GM23248 (cell line): ENCODE measurements at places on chromosomes 12 and 14. TPM values are rescaled to one million over a fixed set of nuclear protein-coding genes. Genes with fewer than 3 reads are reported as not detected.

- no peak for DNase-seq
- no peak overlapping the region for H3K4me3 ChIP-seq
- H3K27me3 ChIP-seq = no peaks in the 10 kb centered on the region; the same call in 1 of the 2 replicates
- H3K27ac ChIP-seq = no peak overlapping the region
- H3K36me3 ChIP-seq = no peaks in the 10 kb centered on the region
These were observed 24.7 kb upstream of the PWP1 start for GRCh38 chr12:107660861-107661415.

DNA sequence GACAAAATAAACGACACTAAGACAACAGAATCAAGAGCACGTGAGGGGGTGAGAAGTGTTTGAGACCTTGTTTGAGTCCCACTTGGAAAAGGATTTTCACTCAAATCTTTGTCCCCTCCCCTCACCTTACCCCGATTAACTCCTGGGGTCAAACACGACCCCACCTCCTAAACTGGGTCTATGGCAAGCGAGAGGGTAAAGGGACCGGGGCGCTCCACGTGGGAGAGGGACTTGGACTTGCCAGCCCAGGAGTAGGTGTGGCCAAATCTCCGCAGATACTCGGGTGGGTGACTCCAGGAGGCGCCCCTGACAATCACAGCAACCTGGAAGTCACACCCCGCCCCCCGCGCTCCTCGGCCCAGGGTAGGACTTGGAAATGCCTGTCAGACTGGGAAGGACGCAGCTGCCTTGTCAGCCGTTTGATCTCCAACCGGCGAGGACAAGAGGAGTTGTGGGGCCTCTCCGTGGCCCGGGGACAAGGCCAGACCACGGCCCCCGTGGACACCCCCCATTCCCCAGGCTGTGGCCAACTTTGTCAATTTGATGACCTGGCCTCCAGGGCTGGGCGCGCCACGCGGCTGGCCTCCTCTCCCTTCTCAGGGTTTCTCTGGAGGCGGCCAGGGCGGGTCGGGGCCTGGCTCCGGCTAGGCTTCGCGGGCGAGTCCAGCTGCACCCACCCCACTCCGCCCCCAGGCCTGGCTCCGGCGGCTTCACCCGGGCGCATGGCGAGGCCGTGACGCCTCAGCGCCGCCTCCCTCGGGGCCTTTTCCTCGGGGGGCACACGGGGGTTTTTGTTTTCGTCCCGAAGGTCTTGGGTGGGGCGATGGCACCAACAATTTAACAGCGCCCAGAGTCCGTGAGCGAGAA, 1.1 kb upstream of the BCL11B start:
- peak overlapping the region; percentile 55 for H3K4me3 ChIP-seq
- peaks cover 13% of the 10 kb centered on the region; the same call in 1 of the 2 replicates for H3K4me1 ChIP-seq
- no peak overlapping the region for H3K27ac ChIP-seq

- H3K4me1 ChIP-seq = no peaks in the 10 kb centered on the region
- H3K4me3 ChIP-seq = no peak overlapping the region
- no peak overlapping the region for H3K27ac ChIP-seq
These were observed 59.4 kb downstream of the BLTP3B start for GRCh38 chr12:100083308-100083707.

GRCh38 chr12:100193085-100193484, 7.5 kb upstream of the ACTR6 start:
- no peaks in the 10 kb centered on the region for H3K36me3 ChIP-seq
- no peaks in the 10 kb centered on the region for H3K4me1 ChIP-seq
- no peaks in the 10 kb centered on the region for H3K27me3 ChIP-seq
- no peak overlapping the region for H3K27ac ChIP-seq
- H3K4me3 ChIP-seq = no peak overlapping the region

DNA sequence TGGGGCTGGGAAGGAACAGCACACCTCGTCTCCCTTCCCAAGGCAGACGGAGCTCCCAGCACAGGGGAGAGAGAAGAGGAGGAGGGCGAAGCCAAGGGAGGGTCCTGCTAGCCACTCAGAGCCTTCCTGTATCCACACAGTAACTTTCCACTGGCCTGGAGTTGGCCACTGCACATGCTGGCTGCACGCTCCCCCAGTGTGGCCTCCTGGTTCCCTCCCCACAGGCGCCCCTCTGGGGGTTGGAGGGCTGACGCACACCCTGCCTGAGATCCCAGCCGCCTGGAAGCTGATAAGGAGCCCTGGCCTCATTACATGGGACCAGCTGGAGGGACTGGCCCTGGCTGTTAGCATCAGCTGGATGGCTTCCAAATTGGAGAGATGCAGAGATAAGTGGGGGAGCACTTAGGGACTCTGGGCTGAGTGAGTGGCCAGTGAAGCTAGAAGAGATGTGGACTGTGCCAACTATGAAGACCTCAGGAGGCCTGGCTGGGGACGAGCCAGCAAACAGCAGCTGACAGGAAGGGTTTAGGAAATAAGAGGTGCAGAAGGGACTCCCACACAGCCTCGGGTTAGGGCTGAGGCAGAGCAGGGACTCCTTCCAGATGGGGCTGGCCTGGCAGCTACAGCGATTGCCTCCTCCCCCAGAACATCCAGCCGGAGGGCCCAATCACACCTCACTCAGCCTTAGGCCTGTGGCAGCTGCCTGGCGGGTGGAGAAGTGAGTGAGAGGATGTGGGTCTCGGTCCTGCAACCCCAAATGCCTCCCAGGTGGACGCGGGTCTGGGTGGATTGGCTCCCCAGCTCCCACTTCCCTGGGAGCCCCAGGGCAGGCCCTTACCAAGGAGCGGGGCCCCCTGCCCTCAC, 26.3 kb upstream of the BCDIN3D start:
- H3K4me3 ChIP-seq = no peak overlapping the region
- H3K4me1 ChIP-seq = peaks cover 7% of the 10 kb centered on the region; the same call in 1 of the 2 replicates
- no peaks in the 10 kb centered on the region for H3K36me3 ChIP-seq

GRCh38 chr12:24088751-24089509, 139.5 kb upstream of the SOX5 start:
- no peak for DNase-seq
- no peak overlapping the region for H3K4me3 ChIP-seq
- H3K27me3 ChIP-seq = no peaks in the 10 kb centered on the region
- no peaks in the 10 kb centered on the region for H3K36me3 ChIP-seq
- H3K4me1 ChIP-seq = no peaks in the 10 kb centered on the region

GRCh38 chr12:127809275-127809674, 457.7 kb upstream of the TMEM132C start:
- H3K27ac ChIP-seq = peak overlapping the region; percentile 97
- 0 out of 2 replicates have a peak overlapping the region, but pooled peaks have one; percentile 11 for H3K4me3 ChIP-seq
- H3K27me3 ChIP-seq = no peaks in the 10 kb centered on the region
- H3K36me3 ChIP-seq = no peaks in the 10 kb centered on the region

DNA sequence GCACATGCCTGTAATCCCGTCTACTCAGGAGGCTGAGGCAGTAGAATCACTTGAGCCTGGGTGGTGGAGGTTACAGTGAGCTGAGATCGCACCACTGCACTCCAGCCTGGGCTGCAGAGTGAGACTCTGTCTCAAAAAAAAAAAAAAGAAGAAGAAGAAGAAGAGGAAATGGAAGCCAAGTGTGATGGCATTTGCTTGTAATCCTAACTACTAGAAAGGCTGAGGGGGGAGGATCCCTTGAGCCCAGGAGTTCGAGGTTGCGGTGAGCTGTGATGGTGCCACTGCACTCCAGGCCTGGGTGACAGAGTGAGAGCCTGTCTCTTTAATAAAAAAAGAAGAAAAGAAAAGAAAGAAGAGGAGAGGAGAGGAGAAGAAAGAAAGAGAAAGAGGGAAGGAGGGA, 52.1 kb downstream of the LGMN start:
- no peak overlapping the region for H3K27ac ChIP-seq
- H3K4me1 ChIP-seq = peaks cover 5% of the 10 kb centered on the region
- H3K4me3 ChIP-seq = no peak overlapping the region
- DNase-seq = no peak

- H3K27ac ChIP-seq = peak overlapping the region; percentile 8; the same call in 1 of the 2 replicates
- peaks cover 13% of the 10 kb centered on the region for H3K4me1 ChIP-seq
- H3K4me3 ChIP-seq = no peak overlapping the region
- peak; percentile 87 for DNase-seq
These were observed 20.6 kb upstream of the ITGA5 start for GRCh38 chr12:54439521-54440255.

GRCh38 chr14:52044791-52045522, 23.9 kb downstream of the NID2 start:
- H3K27me3 ChIP-seq = no peaks in the 10 kb centered on the region
- peak overlapping the region; percentile 84 for H3K27ac ChIP-seq
- peak overlapping the region; percentile 20; the same call in 1 of the 2 replicates for H3K4me3 ChIP-seq
- H3K4me1 ChIP-seq = peaks cover 32% of the 10 kb centered on the region
- peaks cover 3% of the 10 kb centered on the region; the same call in 1 of the 2 replicates for H3K36me3 ChIP-seq

DNA sequence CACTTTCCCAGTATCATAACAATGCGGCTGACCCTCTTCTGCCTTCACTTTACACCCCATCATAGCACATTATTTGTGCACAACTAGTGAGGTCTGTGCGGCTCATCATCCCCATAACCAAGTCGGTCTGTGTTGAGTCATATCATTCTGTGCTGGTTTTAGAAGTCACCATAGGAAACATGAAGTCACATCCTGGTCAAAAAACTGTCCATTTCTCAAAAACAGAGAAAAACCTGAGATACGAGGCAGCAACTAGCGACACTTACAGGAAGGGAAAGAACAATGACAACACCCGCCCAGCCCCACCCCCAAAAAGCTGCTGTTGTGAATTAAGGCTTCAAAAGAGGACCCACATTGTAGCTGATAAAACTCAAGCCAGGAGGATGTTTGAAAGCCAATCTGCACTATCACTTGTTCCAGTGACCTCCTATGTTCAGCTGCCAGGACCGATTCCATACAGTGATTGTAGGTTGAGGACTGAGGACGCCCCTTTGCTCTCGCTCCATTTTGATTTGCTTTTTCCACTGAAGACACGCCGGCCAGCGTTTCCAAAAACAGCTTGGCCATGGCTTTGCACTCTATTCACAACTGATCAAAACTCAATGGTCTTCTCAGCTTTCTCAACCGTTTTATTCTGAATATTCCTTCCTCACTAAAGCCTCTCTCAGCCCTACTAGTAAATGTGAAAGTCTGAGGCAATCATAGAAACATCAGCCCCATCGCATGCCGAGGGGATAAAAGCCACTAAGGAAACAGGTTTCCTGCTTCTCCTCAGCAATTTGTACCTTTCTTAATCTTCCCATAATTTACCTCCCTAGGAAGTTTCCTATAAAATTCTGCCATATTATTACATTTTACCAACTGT, 87.5 kb downstream of the DUSP16 start:
- no peak overlapping the region for H3K4me3 ChIP-seq
- DNase-seq = peak; percentile 14
- no peaks in the 10 kb centered on the region for H3K4me1 ChIP-seq
- no peaks in the 10 kb centered on the region for H3K27me3 ChIP-seq
- H3K27ac ChIP-seq = no peak overlapping the region

DNA sequence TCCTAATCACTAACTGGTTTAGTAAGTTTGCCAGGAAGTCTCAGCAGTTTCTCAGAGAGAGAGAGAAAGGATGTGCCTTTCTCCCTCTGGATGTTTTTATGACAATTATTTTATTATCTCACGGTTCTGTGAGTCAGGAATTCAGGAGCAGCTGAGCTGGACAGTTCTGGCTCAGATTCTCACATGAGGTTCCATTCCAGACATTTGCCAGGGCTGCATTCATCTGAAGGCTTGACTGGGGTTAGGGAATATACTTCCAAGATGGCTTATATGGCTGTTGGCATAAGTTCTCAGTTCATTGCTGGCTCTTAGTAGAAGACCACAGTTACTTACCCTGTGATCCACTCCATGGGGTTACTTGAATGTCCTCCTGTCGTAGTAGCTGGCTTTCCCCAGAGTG, 101.2 kb upstream of the ATF7IP start:
- H3K4me3 ChIP-seq = no peak overlapping the region
- no peak overlapping the region for H3K27ac ChIP-seq
- no peaks in the 10 kb centered on the region for H3K27me3 ChIP-seq
- DNase-seq = peak; percentile 36
- no peaks in the 10 kb centered on the region for H3K36me3 ChIP-seq

BICDL1 gene
- polyA plus RNA-seq = not detected in 2 replicates

NUAK1 gene
- 11.1 and 13.4 TPM in 2 replicates for polyA plus RNA-seq

COCH gene
- 0.09 TPM in 1 of 2 replicates, not detected in the other for polyA plus RNA-seq

ERP27 gene
- polyA plus RNA-seq = not detected in 2 replicates

SMOC1 gene
- 0.70 and 1.3 TPM in 2 replicates for polyA plus RNA-seq

KCNK13 gene
- not detected in 2 replicates for polyA plus RNA-seq

BCL2L2 gene
- 6.4 and 8.1 TPM in 2 replicates for polyA plus RNA-seq

BDKRB2 gene
- polyA plus RNA-seq = 12.4 and 13.3 TPM in 2 replicates
